GF-D8 (cell line): ENCODE measurements at places on chromosomes 13 and 19.

DNA sequence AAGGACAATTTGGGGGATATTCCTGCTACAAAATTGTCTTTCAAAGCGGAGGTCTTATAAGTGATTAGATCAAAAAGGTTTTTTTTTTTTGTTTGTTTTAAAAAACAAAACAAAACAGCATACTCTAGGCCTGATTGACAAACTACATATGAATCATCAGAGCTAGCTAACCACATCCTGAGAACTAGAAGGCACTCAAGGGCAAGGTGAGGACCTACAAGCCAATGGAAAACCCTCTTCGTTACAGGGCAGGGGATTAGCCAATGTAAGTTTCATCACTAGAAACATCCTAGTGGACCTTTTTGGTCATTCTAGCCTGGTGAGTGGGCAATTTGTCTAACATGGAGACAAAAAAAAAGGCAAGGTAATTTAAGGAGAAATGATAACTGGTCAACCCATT, 428.6 kb downstream of the RFC3 start:
- DNase-seq: no peak

DNA sequence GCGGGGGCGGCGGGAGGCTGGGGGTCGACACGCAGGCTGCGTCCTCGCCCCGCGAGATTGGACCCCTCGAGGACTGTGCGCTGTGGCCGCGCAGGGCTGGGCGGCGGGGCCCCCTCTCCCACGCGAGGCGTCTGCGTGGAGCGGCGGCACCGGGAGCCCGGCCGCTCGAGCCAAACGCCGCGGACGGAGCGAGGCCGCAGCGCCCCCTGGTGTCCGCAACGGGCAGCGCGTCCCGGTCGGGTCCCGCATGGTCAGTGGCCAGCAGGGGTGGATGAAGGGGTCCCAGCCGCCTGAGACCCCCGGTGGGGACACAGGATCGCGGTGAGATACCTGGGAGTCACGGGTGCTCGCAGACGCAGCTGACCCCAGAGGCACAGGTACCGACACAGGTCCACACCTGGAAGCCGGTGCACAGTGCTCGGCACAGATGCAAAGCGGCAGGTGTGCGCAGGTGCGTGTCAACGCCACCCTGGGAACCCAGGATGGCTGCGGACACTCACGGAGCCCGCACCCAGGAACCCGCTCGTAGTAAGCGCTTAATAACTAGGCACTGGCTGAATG, 2.1 kb upstream of the CIRBP start:
- DNase-seq: no peak

GRCh38 chr19:50548191-50549058, 19.8 kb downstream of the LRRC4B start:
- no peak for DNase-seq

DNA sequence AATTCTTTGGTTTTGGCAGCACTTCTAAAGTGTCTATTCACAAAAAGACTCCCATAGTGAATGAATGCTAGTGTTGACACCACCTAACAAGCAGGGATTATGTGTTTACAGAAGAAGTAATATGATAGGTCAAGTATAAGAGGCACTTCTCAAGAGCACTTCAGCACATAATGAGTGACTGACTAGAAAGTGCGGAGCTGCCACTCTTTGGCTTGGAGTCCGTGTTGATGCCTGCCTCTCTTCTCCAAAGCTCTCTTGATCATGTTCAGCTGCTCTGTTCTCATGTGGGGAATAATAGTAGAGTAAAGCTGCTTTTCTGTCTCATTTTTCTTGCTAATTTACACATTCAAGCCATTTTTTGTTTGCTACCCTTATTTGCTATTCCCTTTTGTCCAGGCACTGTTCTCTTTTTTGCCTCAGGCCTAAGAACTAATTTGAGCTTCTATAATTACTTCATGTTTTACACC, 22.7 kb upstream of the MAB21L1 start:
- no peak for DNase-seq
